ENCODE measurements at places on chromosomes 7 and 10. TPM values are rescaled to one million over a fixed set of nuclear protein-coding genes. Genes with fewer than 3 reads are reported as not detected.

- DNase-seq = no peak
Observed at GRCh38 chr7:116812860-116813259, 49.5 kb upstream of the CAPZA2 start.

DNA sequence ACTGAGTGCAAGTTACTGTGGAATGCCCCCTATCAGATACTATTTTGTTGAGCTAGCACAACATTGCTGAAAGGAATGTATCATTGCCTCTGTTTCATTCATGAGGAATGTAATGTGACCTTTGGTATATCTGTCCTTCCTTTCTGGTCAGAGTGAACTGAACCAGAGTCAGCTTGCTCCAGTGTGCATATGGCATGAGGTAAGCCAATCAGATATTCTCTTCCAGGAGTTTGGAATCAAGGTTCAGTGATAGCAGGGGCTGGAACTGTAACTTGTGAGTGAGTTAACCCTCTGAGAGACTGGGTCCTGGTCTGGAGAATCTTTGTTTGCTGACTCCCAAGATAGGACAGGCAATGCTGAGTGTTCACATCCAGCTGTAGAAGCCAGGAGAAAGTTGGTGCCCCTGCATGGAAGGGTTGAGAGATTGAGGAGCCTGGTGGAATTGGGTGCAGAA, 45.3 kb upstream of the OSBPL3 start:
- DNase-seq = no peak

- DNase-seq = no peak
Observed at GRCh38 chr7:128388145-128388485, 21.7 kb downstream of the IMPDH1 start.

- DNase-seq = no peak
Observed at GRCh38 chr10:118950190-118950680, 79.3 kb upstream of the NANOS1 start.

GRCh38 chr10:43408710-43409384, at the start of gene HNRNPF:
Gene HNRNPF (minus strand): TSS chr10:43409186. CDS start chr10:43387884, 21,302 bp downstream.
- DNase-seq = peak; percentile 98

GRCh38 chr7:148723166-148723559, 24.5 kb downstream of the CUL1 start:
- DNase-seq = no peak

Gene ARL5B
- 8.7 TPM for total RNA-seq

All from right cardiac atrium (tissue), 5 donors.